ENCODE measurements at places on chromosomes 16 and 17. TPM values are rescaled to one million over a fixed set of nuclear protein-coding genes. Genes with fewer than 3 reads are reported as not detected.

Gene USP43
- total RNA-seq, result not detected

Gene KRTAP9-2
- total RNA-seq, result not detected

Gene CEP295NL
- total RNA-seq, result 0.20 TPM

Gene NPIPA8
- total RNA-seq, result 32.2 TPM

Gene AARSD1
- total RNA-seq, result 28.5 TPM

Gene DEXI
- total RNA-seq, result 80.1 TPM

Gene KRT12
- total RNA-seq, result not detected

Measured in cardiac ventricle fibroblast (primary cell).